Stimulated activated naive CD4-positive, alpha-beta T cell (primary cell): ENCODE measurements at places on chromosomes 13 and 19.
A peak's percentile ranks its signal among the peaks of the same experiment; 100 is the strongest.

GRCh38 chr19:15684828-15685227 is 11.9 kb downstream of the CYP4F12 start:
- no peak for DNase-seq

DNA sequence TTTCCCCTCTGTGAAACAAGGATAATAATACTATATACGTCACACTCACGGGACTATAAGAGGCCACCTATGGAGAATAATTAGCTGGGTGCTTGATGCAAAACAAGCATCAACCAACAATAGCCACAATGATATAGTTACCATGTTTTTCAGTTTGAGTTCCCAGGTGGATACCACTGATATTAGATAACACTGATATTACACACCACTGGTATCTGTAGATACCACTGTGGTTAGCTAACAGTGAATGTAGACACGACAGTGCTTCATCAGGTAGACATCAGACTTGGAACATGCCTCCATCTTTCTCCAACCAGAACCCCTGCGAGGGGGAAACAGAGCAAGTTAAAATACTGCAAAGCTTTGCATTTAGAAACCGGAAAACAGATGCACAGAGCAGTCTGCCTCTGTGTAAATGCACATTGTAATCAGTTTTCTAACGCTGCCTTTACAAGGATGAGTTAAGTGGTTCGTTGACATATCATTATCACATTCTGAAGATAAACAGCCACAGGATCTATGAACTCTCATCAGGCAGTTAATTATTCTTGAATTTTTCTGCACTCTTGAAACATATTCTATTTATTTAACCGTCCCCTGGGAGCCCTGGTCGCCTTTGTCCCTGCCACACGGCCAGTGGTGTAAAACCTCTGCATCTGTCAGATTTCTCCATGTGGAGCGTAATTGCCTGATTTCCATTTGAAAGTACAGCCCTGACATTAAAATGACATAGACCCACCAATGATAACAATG is 80.7 kb downstream of the RNASEH2B start:
- DNase-seq = no peak

- no peak for DNase-seq
Measured at GRCh38 chr19:35986664-35987570, 8.1 kb upstream of the SDHAF1 start.

GRCh38 chr13:64884976-64885375 is 2345.2 kb downstream of the PCDH9 start:
- no peak for DNase-seq

GRCh38 chr19:47183601-47184000 is 47.4 kb downstream of the BBC3 start:
- no peak for DNase-seq

GRCh38 chr13:81577601-81578195 is 1236.8 kb upstream of the SPRY2 start:
- no peak for DNase-seq

GRCh38 chr13:36912369-36912768 is 7.7 kb downstream of the SMAD9 start:
- DNase-seq = no peak

GRCh38 chr19:42606660-42607351 is 12.1 kb upstream of the CEACAM8 start:
- no peak for DNase-seq

DNA sequence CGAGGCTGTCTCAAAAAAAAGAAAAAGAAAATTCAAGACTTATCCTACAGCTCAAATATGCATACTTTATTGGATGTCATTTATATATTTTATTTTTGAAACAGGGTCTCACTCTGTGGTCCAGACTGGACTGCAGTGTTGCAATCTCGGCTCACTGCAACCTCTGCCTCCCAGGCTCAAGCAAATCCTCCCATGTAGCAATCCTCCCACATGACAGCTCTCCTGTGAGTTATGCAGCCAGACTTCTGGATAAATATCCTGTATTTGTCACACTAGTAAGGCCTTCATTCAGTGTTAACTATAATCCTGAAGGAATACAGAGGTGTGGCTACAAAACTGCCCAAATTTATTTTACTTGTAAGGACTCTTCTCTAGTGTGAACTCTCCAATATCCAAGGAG is 7.2 kb downstream of the ZNF552 start:
- DNase-seq = no peak

DNA sequence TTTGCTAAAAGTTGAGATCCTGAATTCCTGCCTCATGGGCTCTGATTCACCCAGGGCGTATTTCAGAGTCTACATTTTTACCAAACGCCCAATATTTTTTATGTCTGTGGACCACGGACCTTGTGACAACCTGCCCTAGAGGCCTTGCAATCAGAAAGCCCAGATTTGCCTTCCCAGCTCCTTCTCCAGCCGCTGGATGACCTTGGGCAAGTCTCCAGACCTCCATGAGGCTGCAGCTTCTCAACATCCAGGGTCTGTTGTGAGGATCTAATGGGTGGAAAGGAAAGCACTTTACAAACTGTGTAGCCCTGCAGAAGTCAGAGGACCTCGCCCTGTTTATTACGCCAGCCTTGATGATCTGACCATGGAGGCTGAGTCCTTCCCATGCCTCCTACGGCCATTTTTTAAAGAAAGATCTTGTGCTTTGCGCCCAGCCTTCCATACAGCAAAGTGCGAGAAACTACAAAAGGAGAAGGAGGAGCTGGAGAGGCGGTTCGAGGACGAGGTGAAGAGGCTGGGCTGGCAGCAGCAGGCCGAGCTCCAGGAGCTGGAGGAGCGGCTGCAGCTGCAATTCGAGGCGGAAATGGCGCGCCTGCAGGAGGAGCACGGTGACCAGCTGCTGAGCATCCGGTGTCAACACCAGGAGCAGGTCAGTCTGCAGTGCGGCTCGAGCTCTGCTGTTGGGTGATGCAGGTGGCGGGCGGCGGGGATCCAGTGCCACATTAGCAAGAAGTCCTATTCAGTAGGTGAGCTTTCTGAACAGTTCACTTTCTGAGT is 115.6 kb downstream of the SLC7A1 start:
- no peak for DNase-seq

- peak; percentile 57 for DNase-seq
Measured at GRCh38 chr19:42325896-42326771, 699 bp downstream of the MEGF8 start.

- no peak for DNase-seq
Measured at GRCh38 chr19:6215701-6216235, 64.0 kb downstream of the MLLT1 start.

- no peak for DNase-seq
Measured at GRCh38 chr19:18100710-18101109, 3.1 kb downstream of the MAST3 start.
